Skeletal muscle cell (primary cell): ENCODE measurements at places on chromosomes 12 and 14.

DNA sequence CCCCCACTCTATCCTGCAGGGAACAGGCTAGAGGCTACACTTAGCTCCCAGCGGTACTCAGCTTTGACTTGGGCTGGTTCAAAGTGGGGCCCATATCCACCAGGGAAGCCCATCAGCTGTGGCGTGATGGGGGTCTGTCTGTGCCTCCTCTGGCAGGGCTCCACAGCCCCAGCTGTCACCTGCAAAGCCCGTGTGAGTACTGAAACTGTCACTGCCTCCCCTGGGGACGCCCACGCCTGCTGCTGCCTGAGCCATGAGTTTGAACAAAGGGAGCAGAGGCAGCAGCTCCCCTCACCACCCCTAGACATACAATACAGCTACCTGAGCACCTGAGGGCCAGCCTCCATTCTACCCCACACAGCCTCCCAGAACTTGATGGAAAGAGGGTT, 5.0 kb downstream of the REM2 start:
- no peak for DNase-seq

DNA sequence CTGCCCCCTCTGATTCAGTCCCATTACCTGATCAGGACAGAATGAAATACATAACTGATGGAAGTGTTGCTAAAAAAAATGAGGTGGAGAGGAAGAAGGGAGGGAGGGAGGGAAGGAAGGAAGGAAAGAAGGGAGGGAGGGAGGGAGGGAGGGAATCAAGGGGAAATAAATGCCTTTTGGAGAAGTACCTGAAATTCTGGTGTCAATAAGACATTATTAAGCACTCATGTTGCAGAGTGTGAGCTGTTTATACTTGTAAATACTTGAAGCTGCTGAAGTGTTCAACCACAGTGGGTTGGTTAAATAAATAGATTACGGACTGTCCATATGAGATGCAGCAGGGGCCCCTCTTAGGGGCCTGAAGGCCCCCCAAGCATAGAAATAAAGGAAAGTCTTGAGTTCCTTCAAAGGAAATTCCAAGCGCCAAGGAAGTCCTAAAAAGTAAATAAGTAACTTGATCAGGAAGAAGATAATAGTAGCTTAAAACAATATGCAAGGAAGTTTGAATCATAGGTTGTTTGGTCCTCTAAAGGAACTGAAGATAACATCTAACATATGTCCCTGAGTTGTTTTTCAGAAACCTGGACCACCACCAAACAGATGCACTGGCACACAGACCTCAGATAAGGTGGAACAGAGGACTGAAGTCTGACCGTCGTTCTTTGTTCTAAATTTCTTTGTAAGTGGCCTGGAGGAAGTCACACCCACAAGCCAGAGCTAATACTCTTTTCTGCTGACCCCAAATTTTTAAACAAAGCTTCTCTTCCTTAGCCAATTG, 110.8 kb downstream of the SEC23A start:
- no peak for DNase-seq

- DNase-seq = no peak
Measured at GRCh38 chr12:50839042-50839441, 3.7 kb upstream of the TMPRSS12 start.

- no peak for DNase-seq
Measured at GRCh38 chr12:102896067-102896466, 21.0 kb downstream of the PAH start.

- DNase-seq = peak; percentile 67
Measured at GRCh38 chr12:122851820-122852219, 16.6 kb downstream of the HIP1R start.

- no peak for DNase-seq
Measured at GRCh38 chr14:94581127-94581999, at the start of gene SERPINA5. SERPINA5 (plus strand) TSS chr14:94581426; CDS start chr14:94587363, 5,937 bp downstream.

- DNase-seq = no peak
Measured at GRCh38 chr14:41607304-41607775, 664 bp downstream of the LRFN5 start.

DNA sequence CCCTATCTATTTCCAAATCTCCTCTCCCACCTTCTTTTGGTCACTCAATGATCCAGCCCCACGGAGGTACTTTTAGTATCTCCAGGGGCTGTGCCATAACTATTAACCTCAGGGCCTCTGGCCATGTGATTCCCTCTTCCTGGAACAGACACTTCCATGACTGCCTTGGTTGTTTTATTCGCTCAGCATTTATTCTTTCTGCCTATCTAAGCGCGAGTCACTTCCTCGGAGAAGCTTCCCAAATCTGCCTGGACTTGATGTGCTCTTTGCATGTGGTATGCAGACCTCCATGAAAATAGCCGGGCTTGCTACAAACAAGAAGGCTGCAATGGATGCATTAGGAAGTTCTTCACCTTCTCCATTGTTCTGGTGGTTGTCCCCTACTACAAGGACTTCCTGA, 939.0 kb upstream of the TMEM132C start:
- DNase-seq = no peak
